Chondrocyte (in vitro differentiated cells): ENCODE measurements at places on chromosomes 16 and 17. TPM values are rescaled to one million over a fixed set of nuclear protein-coding genes. Genes with fewer than 3 reads are reported as not detected.

- no peaks in the 10 kb centered on the region for H3K36me3 ChIP-seq
- peaks cover 4% of the 10 kb centered on the region for H3K27me3 ChIP-seq
- no peak overlapping the region for H3K27ac ChIP-seq
Measured at GRCh38 chr17:65401561-65401960, 159.9 kb downstream of the AXIN2 start.

DNA sequence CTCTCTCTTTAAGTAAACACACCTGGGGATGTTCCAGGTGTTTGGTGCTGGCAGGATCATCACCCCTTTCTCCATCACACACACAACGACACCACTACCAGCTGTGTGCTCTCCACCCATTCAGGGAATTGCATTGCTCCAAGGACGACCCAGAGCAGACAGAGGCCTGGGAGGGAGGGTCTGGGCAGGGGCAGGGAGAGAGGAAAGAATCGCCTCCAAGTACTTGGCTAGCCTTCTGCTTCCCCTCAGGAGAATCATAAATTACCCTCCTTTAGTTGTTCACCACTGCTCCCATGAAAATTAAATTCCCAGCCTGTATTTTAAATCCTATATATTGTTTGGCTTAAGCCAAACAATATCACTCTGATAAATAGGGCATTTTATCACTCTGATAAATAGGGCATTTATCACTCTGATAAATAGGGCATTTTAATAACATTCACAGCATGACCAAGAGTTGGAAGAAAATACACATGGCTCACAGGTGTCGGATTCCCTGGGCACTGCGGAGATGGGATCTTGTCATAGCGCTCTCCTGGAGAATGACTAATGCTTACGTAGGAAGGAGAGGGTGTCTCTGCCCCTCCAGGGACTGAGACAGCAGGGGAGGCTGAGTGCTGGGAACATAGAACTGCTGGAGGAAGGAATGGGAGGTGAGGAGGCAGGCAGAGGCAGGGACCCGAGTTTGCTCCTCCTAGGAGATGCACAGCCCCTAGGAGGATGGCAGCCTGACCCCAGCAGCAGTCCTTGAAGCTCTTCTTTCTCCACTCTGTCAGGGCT, 673.6 kb downstream of the HS3ST4 start:
- no peak overlapping the region for H3K4me3 ChIP-seq
- no peak overlapping the region for H3K27ac ChIP-seq
- DNase-seq, result no peak
- no peaks in the 10 kb centered on the region for H3K36me3 ChIP-seq
- no peaks in the 10 kb centered on the region for H3K4me1 ChIP-seq

GRCh38 chr17:14316126-14316832, 15.4 kb downstream of the HS3ST3B1 start:
- no peak for DNase-seq
- H3K36me3 ChIP-seq, result peaks cover 8% of the 10 kb centered on the region
- peaks cover 40% of the 10 kb centered on the region for H3K4me1 ChIP-seq
- no peak overlapping the region for H3K4me3 ChIP-seq
- H3K27me3 ChIP-seq, result no peaks in the 10 kb centered on the region

GRCh38 chr16:54525104-54525503, 238.5 kb upstream of the IRX3 start:
- H3K27me3 ChIP-seq, result peaks cover 1% of the 10 kb centered on the region
- no peak for DNase-seq

DNA sequence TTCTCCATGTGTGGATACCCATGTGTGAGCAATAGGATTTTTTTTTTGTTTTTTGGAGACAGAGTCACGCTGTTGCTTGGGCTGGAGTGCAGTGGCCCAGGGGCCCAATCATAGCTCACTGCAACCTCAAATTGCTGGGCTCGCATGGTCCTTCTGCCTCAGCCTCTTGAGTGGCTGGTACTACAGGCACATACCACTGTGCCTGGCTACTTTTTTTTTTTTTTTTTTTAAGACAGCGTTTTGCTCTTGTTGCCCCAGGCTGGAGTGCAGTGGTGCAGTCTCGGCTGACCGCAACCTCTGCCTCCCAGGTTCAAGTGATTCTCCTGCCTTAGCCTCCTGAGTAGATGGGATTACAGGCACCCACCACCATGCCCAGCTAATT, 16.7 kb downstream of the MGRN1 start:
- no peaks in the 10 kb centered on the region for H3K27me3 ChIP-seq
- DNase-seq, result no peak
- H3K4me1 ChIP-seq, result peaks cover 8% of the 10 kb centered on the region
- H3K4me3 ChIP-seq, result no peak overlapping the region
- H3K36me3 ChIP-seq, result peaks cover 3% of the 10 kb centered on the region

- no peak for DNase-seq
- H3K36me3 ChIP-seq, result peaks cover 20% of the 10 kb centered on the region
- H3K4me1 ChIP-seq, result peaks cover 92% of the 10 kb centered on the region
- H3K4me3 ChIP-seq, result no peak overlapping the region
- peak overlapping the region; percentile 60 for H3K27ac ChIP-seq
- no peaks in the 10 kb centered on the region for H3K27me3 ChIP-seq
Measured at GRCh38 chr16:65104471-65104870, 17.4 kb downstream of the CDH11 start.

DNA sequence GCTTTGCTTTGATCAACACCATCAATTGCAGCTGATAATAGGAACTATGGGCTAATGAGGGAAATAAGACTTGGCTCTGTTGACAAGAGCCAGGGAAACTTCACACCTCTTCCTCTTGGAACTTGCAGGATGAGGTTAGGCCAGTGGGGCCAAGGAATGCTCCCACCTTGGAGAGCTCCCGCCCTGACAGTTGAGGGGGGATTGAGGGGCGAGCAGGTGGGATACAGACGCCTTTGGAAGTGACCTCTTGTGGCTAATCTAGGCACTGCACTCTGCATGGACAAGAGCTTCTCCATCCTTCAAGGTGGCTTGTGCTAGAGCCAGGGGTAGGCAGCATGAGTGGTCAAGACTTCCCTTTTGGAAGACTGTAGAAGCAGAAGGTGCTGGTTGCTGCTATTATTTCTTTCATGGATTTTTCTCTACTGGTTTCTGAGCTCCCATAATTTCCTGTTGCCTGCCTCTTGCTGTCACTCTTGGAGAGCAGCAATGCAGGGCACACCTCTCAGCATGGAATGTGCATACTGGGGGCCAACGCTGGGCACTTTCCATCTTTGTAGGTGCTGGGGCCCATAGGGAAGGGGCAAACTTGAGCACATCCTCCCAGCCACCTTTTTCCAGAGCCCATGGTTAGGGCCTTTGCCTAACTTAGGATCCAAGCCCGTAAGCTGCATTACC, 2.3 kb upstream of the PHF12 start:
- H3K4me1 ChIP-seq, result peaks cover 8% of the 10 kb centered on the region
- no peak for DNase-seq
- H3K4me3 ChIP-seq, result no peak overlapping the region
- H3K27ac ChIP-seq, result no peak overlapping the region
- no peaks in the 10 kb centered on the region for H3K36me3 ChIP-seq

DNA sequence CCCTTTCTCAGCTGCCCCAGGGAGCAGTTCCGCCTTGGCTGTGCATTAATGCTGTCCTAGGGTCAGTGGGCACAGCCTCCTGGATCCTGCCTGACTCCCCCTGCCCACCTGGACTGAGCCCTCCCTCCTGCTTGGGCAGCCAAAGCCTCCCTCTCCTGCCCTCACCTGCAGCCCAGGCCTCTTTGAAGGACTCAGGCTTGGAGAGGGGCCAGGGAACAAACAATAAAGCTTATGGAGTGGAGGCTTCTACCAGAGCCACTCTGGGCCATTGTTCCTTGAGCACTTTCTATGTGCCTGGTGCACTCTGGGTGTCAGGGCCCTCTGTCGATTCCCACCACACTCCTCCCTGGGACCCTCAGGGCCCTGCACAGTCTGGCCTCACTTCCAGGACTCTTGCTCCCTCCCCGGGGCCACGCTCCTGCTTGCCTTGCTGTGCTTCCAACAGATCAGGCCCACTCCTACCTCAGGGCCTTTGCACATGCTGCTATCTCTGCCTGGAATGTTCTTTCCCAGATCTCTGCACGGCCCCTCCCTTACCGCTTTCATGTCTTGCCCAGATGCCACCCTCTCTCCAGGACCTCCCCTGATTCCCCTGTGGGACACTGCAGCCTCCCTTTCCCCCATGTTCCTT, 5.0 kb downstream of the KCNJ12 start:
- H3K27me3 ChIP-seq, result peaks cover under 1% of the 10 kb centered on the region
- H3K4me1 ChIP-seq, result peaks cover 10% of the 10 kb centered on the region
- H3K36me3 ChIP-seq, result peaks cover under 1% of the 10 kb centered on the region
- no peak overlapping the region for H3K27ac ChIP-seq
- DNase-seq, result no peak

DNA sequence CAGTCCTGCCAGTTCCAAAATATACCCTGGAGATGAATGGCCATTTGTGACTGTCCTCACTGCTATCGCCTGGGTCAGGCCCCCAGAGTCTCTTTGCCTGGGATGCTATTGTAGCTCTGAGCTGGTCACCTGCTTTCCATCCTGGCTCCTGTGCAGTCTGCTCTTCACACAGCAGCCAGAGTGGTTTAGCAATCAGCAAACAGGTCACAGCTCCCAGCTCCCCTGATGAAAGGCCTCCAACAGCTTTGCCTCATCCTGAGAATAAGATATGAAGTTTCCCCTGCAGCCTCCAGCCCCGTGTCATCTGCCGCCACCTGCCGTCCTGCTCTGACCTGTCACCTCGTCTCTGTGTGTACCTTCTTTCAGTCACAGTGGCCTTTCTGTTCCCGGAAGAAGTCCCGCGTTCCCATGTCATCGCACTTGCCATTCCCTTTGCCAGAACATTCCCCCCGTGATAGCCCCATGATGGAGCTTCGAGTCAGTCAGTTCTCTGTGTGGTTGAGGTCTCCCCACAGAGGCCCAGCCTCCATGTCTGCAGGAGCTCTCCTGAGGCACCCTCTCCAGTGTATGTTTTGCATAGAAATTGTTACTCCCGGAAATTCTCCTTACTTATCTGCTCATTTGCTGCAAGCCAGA, 281.5 kb downstream of the SNX29 start:
- H3K4me1 ChIP-seq, result peaks cover 15% of the 10 kb centered on the region
- H3K4me3 ChIP-seq, result no peak overlapping the region
- DNase-seq, result no peak
- peaks cover 4% of the 10 kb centered on the region for H3K36me3 ChIP-seq
- H3K27me3 ChIP-seq, result no peaks in the 10 kb centered on the region

DNA sequence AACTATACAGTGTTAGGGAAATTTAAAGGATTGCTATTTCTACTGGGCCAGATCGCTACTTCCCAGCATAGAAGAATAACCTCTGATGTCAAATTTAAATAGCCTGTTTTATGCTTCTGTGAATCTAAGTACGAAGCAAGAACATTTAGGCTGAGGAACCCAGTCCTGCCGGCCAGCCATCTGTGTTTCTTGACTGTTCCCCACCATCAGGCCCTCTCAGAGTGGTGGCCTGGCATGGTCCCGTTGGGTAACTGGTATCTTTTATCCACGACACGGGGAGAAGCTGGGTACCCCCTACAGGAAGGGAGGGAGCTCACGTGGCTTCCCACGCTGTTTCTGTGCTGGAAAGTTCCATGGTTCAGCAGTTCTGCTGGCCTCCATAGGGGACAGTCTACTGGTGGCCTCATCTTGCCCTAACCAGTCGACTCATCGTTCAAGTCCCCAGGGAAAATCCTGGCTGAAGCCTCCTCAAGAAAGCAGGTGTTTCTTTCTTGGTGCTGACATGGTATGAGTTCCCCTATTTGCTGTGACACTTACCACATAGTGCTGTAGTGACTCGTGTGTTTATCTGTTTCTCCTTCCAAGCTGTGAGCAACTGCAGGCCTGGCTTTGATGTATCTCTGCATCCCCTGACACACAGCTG, 201.7 kb upstream of the NLRP1 start:
- H3K27ac ChIP-seq, result no peak overlapping the region
- peaks cover 2% of the 10 kb centered on the region for H3K36me3 ChIP-seq
- no peak for DNase-seq
- peaks cover 7% of the 10 kb centered on the region for H3K4me1 ChIP-seq

- no peak for DNase-seq
- H3K4me1 ChIP-seq, result no peaks in the 10 kb centered on the region
- no peaks in the 10 kb centered on the region for H3K36me3 ChIP-seq
- H3K4me3 ChIP-seq, result no peak overlapping the region
Measured at GRCh38 chr16:19210968-19211367, 42.9 kb downstream of the SYT17 start.

DNA sequence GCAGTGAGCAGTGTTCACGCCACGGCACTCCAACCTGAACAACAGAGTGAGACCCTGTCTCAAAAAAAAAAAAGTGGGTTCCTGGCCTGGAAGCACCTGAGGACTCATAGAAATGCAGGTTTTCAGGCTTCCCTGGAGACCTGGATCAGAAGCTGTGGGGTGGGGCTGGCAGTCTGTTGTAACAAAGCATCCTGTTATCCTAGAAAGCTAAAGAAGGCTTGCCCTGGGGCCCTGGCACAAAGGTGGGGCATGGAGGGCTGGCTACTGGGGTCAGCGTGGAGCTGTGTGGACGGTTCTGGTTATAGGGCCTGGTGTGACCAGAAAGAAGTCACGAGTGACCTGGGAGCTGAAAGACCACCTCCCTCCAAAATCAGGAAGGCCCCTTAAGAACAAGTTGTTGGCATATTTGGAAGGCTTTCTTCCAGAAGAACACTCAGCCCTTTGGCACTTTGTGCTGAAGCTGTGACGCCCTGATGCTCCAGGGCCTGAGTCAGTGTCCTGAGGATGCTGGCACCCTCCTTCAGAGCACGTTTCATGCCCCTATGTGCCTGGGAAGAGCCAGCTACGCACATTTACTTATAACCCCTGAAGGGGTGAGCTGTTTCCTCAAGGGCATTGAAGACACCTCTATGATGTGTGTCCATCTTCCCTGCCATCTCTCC, 6.2 kb downstream of the CRISPLD2 start:
- no peaks in the 10 kb centered on the region for H3K27me3 ChIP-seq
- no peaks in the 10 kb centered on the region for H3K36me3 ChIP-seq
- no peak overlapping the region for H3K27ac ChIP-seq
- DNase-seq, result no peak
- H3K4me3 ChIP-seq, result no peak overlapping the region

DNA sequence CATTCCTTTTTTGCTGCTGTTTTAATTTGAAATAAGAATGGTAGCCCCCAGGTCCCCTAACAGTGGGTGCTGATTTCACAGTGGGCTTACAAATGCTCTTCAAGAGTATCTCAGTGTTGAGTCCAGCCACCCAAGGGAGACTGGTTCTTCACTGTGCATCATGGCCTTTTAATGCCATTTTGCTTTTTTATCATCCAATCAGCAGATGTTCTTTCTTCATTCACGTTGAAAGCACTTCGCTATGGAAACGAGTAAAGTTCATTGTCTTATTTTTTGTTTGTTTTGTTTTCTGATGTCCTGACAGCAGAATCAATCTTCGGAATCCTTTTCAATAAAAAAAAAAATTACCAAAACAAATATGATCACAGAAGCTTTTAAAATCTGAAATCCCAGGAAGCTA, 429.0 kb downstream of the MAF start:
- no peak for DNase-seq
- no peaks in the 10 kb centered on the region for H3K36me3 ChIP-seq
- no peak overlapping the region for H3K27ac ChIP-seq
- H3K4me3 ChIP-seq, result no peak overlapping the region

RSL1D1 gene
- 89.6 to 97.4 TPM (median 96.0 TPM) in 3 replicates for total RNA-seq

HCRT gene
- total RNA-seq, result not detected in 3 replicates

CCR7 gene
- not detected in 3 replicates for total RNA-seq

CTDNEP1 gene
- total RNA-seq, result 105 to 118 TPM (median 111 TPM) in 3 replicates

KLHL10 gene
- 0.67 TPM in 1 of 3 replicates, not detected in the others for total RNA-seq

ZCCHC14 gene
- total RNA-seq, result 28.0 to 29.6 TPM (median 29.6 TPM) in 3 replicates

TPSAB1 gene
- total RNA-seq, result not detected in 3 replicates
